Activated CD4-positive, alpha-beta T cell treated with anti-CD3 and anti-CD28 coated beads, Interleukin-2, amount 10 ng/mL, durations not matched to agents 24 days and 14 days (primary cell): ENCODE measurements at places on chromosomes 16 and 17. TPM values are rescaled to one million over a fixed set of nuclear protein-coding genes. Genes with fewer than 3 reads are reported as not detected.

Gene HBA1
- not detected in 2 replicates for total RNA-seq

Gene ABCC12
- total RNA-seq, result not detected in 2 replicates

DNA sequence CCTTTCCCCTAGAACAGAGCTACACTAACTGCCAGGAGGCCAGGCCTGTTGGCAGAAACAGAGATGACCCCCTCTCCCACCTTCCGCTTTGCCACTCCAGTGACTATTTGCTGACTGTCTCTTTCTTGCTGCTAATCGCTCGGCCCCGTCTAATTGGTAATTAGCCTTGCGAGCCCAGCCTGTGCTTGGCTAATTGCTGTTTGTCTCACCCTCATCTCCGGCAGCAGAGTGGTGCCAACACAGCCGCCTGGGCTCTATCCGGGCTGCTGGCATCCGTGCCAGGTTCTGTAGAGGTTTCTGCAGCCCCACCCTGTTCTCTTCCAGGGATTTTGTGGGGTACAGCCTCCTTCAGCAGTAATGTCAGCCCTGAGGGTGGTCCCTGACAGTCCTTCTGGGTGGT lies 27.4 kb upstream of the PHB1 start:
- DNase-seq, result no peak

Gene NDEL1
- total RNA-seq, result 72.8 and 74.3 TPM in 2 replicates

GRCh38 chr17:47987240-47987835 lies 16.4 kb downstream of the CDK5RAP3 start:
- DNase-seq, result no peak

DNA sequence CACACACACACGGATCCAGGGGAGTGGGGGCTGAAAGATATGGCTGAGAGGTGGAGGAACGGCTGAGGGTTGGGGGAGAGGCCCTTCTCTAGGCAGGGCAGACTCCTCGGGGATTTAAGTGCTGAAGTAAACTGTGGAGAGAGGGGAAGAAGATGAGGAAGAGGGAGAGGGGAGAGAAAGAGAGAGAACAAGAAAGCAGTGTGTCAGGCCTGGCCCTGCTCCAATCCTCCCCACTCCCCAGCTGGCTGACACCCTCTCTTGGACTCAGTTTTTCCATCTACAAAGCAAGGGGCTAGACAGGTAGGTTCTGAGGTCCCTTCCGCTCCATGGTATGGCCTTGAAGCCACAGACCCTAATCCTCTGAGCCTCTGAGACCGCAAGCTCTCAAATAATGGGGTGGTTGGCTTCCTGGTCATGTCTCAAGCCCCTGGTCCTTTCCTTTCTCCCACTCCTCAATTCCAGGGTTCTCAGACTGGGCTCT lies 2.0 kb downstream of the VAMP2 start:
- peak; percentile 64 for DNase-seq

DNA sequence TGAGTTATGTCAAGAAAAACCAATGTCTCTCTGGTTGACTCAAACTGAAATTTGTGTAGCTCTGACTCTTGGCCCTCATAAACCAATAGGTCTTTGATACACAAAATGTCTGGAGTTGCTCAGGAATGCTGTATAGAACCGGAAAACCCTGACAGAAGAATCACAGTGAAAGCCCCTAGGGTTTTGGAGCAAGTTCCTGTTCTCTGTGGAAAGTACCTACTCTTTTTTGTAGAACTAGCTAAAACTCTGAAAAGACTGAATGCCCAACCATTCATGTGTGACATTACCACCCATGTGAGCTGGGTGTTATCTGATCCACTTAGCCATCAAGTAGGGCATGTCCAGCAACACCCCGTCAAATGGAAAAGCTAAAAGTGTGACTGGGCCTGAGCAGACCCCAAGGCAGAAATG lies 28.8 kb downstream of the CCL4 start:
- no peak for DNase-seq

GRCh38 chr16:63617047-63617989 lies 1504.5 kb downstream of the CDH11 start:
- no peak for DNase-seq
